Natural killer cell (primary cell): ENCODE measurements at places on chromosomes 2 and 18.
A peak's percentile ranks its signal among the peaks of the same experiment; 100 is the strongest.

DNA sequence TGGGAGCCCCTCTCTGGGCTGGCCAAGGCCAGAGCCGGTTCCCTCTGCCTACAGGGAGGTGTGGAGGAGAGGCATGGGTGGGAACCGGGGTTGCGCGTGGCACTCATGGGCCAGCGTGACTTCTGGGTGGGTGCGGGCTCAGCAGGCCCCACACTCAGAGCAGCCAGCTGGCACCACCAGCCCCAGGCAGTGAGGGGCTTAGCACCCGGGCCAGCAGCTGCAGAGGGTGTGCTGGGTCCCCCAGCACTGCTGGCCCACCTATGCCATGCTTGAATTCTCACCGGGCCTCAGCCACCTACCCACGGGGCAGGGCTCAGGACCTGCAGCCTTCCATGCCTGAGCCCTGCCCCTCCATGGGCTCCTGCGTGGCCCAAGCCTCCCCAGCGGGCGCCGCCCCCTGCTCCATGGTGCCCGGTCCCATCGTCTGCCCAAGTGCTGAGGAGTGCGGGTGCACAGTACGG lies 248.5 kb upstream of the HNMT start:
- no peak overlapping the region for H3K27ac ChIP-seq
- H3K4me1 ChIP-seq: no peaks in the 10 kb centered on the region
- H3K4me3 ChIP-seq: no peak overlapping the region
- no peak for DNase-seq
- H3K36me3 ChIP-seq: no peaks in the 10 kb centered on the region

DNA sequence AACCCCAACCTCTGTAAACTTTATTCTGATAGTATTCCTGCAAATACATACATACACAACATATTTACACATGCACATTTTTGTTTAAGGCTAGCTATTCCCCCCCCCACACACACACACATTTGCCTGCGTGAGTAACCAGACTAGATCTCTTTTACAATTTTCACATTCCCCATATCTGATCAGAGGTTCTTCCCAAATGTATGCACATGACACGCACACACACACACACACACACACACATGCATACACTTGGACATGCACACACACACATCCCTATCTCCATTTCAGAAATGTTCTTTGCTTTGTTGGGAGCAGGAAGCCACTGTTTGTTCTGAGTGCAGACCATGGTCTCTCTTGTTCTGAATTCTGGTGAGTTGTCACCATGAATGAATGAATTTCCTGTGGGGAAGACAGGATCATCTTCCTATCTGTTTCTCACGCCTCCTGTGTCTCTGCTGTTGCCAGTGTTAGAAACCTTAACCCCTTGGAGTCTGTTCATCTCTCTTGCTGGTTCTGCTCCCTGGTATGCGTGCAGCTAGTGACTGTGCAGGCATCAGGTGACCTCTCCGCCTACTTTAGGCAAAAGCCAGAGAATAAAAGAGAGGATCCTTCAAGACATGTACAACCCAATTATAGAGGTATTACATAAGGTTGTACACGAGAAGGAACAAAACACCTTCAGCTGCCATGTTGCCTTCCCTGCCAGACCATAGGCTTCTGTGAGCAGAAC lies 251.0 kb upstream of the RAB12 start:
- no peak overlapping the region for H3K27ac ChIP-seq
- H3K36me3 ChIP-seq: no peaks in the 10 kb centered on the region

- DNase-seq: no peak
- no peak overlapping the region for H3K4me3 ChIP-seq
- H3K4me1 ChIP-seq: no peaks in the 10 kb centered on the region
These were observed 35.6 kb downstream of the MRPS5 start for GRCh38 chr2:95086017-95086416.

- H3K4me3 ChIP-seq: no peak overlapping the region
- no peak overlapping the region for H3K27ac ChIP-seq
- H3K36me3 ChIP-seq: no peaks in the 10 kb centered on the region
- no peaks in the 10 kb centered on the region for H3K4me1 ChIP-seq
These were observed 103.6 kb upstream of the BOD1L2 start for GRCh38 chr18:57043241-57043640.

GRCh38 chr2:17877811-17878280 lies 621 bp upstream of the KCNS3 start:
- no peak for DNase-seq
- H3K27ac ChIP-seq: no peak overlapping the region
- H3K27me3 ChIP-seq: peaks cover 31% of the 10 kb centered on the region
- no peak overlapping the region for H3K4me3 ChIP-seq
- H3K4me1 ChIP-seq: peaks cover 19% of the 10 kb centered on the region

- H3K27ac ChIP-seq: no peak overlapping the region
- H3K4me1 ChIP-seq: no peaks in the 10 kb centered on the region
- no peaks in the 10 kb centered on the region for H3K36me3 ChIP-seq
- no peaks in the 10 kb centered on the region for H3K27me3 ChIP-seq
These were observed 68.4 kb downstream of the SCN9A start for GRCh38 chr2:166307326-166307725.

- H3K36me3 ChIP-seq: no peaks in the 10 kb centered on the region
- no peak overlapping the region for H3K27ac ChIP-seq
- H3K4me1 ChIP-seq: no peaks in the 10 kb centered on the region
- DNase-seq: no peak
- H3K4me3 ChIP-seq: no peak overlapping the region
These were observed 596.2 kb downstream of the ARHGAP15 start for GRCh38 chr2:143725400-143725799.

DNA sequence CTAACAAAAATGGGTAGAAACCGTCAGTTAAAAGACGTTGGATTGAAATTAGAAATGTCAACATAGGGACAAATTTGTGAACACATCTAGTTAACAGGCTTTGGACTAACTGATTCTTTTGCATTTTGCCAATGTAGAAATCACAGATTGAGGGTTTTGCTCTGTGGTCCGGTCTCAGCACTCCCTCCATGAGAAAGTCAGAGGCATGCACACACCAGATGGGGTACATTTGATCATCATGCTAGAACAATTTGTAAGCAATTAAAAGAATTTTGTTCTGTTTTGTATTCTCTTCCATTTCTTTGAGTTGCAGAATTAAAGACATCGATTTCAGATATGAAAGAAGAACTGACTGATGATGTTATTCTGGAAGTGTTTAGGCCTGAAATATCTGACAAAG lies 179.1 kb upstream of the CCDC68 start:
- no peak overlapping the region for H3K27ac ChIP-seq
- no peaks in the 10 kb centered on the region for H3K27me3 ChIP-seq
- H3K4me1 ChIP-seq: no peaks in the 10 kb centered on the region
- H3K36me3 ChIP-seq: no peaks in the 10 kb centered on the region

DNA sequence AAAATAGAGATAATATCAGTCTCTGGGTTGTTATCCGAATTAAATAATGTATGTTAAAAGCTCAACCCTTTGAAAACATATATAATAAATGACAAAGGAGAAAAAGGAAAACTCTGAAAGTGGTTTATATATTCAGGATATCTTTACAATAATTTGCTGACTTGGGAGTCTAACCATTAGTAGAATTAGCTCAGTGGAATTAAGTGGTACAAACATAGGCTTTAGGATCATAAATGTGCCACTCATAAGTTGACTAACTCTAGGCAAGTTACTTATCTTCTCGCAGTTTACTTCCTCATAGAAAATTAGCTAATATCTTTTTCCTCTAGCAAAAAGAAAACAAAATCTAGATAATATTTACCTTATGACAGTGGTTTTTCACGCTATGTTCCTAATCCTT lies 44.6 kb downstream of the HEATR5B start:
- no peak for DNase-seq
- no peaks in the 10 kb centered on the region for H3K4me1 ChIP-seq
- peaks cover 73% of the 10 kb centered on the region for H3K36me3 ChIP-seq

DNA sequence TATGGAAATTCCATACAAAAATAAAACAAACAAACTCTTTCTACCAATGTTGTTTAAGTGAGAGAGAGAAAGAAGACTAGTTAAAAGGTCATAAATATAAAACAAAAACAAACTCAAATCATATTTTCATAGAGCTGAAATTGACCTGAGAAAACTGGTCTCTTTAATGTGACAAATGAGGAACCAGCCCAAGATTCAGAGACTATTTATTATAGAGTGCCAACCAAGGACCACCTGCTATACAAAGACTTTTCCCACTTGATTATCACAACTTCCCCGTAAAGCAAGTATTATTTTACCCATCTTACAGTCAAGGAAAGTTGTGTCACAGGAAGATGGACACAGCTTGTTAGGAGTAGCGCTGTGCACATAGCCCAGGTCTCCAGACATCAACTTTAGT lies 13.3 kb downstream of the ANKRD44 start:
- peak overlapping the region; percentile 92 for H3K27ac ChIP-seq
- DNase-seq: no peak
- peaks cover 10% of the 10 kb centered on the region for H3K36me3 ChIP-seq
- peaks cover 60% of the 10 kb centered on the region for H3K4me1 ChIP-seq
- no peaks in the 10 kb centered on the region for H3K27me3 ChIP-seq
- H3K4me3 ChIP-seq: no peak overlapping the region

DNA sequence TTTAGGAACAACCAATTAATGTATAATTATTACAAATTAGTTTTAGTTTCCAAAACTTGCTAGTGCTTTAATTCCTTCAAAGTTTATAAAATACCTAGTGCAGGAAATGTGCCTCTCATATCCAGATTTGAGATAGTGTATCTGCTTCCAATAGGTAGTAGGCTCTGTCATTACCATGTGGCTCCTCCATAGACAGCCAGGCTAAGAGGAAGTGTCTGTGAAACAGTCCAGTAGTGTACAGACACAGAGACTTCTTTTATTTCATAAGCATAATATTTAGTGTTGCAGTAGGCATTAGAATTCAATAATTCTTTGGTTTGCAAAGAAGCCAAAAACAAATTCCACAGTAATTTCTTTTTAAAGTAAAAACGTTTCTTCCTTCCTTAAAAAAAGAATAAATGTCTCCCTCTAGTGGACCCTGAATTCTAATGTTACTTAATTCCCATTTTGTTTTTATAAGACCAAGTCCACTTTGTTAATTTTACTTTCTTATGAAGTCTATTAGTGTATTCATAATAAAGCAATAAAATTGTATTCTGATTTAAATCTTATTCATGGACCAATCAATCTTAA lies 101.2 kb downstream of the NEB start:
- no peak overlapping the region for H3K4me3 ChIP-seq
- H3K27ac ChIP-seq: no peak overlapping the region
- H3K4me1 ChIP-seq: peaks cover 18% of the 10 kb centered on the region
- no peaks in the 10 kb centered on the region for H3K36me3 ChIP-seq
- no peak for DNase-seq

GRCh38 chr18:24500217-24500616 lies 39.8 kb downstream of the HRH4 start:
- H3K4me1 ChIP-seq: no peaks in the 10 kb centered on the region
- H3K36me3 ChIP-seq: no peaks in the 10 kb centered on the region
- no peak overlapping the region for H3K4me3 ChIP-seq
- DNase-seq: no peak
- H3K27ac ChIP-seq: no peak overlapping the region
- H3K27me3 ChIP-seq: no peaks in the 10 kb centered on the region

- H3K36me3 ChIP-seq: no peaks in the 10 kb centered on the region
- peaks cover 13% of the 10 kb centered on the region for H3K4me1 ChIP-seq
- H3K27me3 ChIP-seq: no peaks in the 10 kb centered on the region
- H3K4me3 ChIP-seq: no peak overlapping the region
- H3K27ac ChIP-seq: no peak overlapping the region
- no peak for DNase-seq
These were observed 57.5 kb downstream of the SLC35F5 start for GRCh38 chr2:113698892-113699447.

GRCh38 chr2:239673641-239674040 lies 272.8 kb upstream of the HDAC4 start:
- no peak for DNase-seq
- H3K27ac ChIP-seq: no peak overlapping the region
- H3K36me3 ChIP-seq: no peaks in the 10 kb centered on the region
- H3K27me3 ChIP-seq: no peaks in the 10 kb centered on the region

DNA sequence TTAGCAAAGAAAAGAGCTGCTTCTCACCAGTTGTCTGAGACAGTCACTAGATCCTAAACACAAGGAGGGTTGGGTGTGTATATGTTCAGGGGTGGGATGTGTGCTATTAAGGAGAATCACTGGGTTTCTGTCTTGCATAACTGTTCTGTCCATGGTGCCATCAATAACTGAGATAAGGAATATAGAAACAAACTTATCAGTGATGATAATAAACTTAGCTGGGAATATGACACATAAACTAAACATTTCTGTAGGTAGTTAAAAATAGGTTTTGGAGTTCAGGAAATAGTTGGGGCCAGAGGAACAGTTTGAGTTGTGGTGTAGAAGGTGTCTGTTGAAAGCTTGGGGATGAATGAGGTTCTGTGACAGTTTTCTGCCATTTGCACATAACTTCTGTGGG lies 17.4 kb downstream of the NAPG start:
- no peaks in the 10 kb centered on the region for H3K27me3 ChIP-seq
- peaks cover 73% of the 10 kb centered on the region for H3K36me3 ChIP-seq
- DNase-seq: no peak
- H3K4me1 ChIP-seq: no peaks in the 10 kb centered on the region
- no peak overlapping the region for H3K4me3 ChIP-seq
- no peak overlapping the region for H3K27ac ChIP-seq

DNA sequence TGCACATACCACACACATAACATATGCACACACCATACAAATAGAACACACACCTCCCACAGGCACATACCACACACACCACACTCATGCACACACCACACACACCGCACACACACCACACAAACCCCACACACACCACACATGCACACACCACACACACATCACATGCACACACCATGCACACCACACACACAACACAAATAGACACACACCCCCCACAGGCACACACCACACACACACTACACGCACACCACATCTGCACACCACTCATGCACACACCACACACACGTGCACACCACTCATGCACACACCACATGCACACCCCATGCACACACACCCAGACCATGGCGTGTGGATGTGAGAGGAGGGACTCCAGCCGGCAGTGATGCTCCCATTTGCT lies 161.7 kb upstream of the TPO start:
- H3K27me3 ChIP-seq: no peaks in the 10 kb centered on the region
- H3K36me3 ChIP-seq: no peaks in the 10 kb centered on the region
- H3K4me3 ChIP-seq: no peak overlapping the region
- DNase-seq: no peak
- no peak overlapping the region for H3K27ac ChIP-seq

GRCh38 chr2:224392545-224392944 lies 9.4 kb downstream of the FAM124B start:
- H3K36me3 ChIP-seq: no peaks in the 10 kb centered on the region
- H3K27ac ChIP-seq: no peak overlapping the region
- no peaks in the 10 kb centered on the region for H3K27me3 ChIP-seq
- H3K4me1 ChIP-seq: peaks cover 9% of the 10 kb centered on the region
- DNase-seq: no peak

- no peak overlapping the region for H3K27ac ChIP-seq
- no peaks in the 10 kb centered on the region for H3K27me3 ChIP-seq
These were observed 448.4 kb downstream of the SLC4A3 start for GRCh38 chr2:220075835-220076234.
